ENCODE measurements at places on chromosomes 5 and 9.

DNA sequence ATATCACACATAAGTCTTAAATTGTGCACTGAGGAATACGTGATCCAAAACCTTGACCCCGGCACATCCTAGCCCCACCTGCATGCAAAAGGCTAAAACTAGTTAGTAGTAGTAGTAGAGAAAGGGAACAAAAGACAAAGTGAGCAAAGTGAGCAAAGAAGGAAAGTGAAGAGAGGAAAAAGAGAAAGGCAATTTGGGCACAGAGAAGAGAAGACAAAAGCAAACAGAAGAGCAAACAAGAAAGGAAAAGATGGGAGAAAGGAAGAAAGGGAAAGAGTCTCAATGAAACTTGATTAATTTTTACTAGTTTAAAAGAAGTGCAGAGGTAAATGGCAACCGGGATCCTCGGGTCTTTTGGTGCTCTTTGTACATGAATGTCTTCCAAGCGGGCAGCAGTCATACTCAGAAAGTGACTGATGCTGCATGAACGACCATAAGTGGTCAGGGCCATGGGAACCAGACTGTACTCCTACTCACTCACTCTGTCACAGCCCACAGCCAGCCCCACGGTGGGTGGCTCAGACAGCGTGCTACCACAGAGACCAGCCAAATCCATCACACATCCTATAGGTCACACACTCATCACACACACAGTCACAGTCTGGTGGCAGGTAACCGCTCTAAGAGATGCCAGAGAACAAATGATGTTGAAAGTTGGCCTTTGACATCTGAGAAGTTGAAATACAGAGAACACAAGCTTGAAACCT lies 203.9 kb downstream of the FBN2 start:
- no peak for DNase-seq

- DNase-seq = no peak
Observed at GRCh38 chr9:1455766-1456165, 405.6 kb downstream of the DMRT2 start.

DNA sequence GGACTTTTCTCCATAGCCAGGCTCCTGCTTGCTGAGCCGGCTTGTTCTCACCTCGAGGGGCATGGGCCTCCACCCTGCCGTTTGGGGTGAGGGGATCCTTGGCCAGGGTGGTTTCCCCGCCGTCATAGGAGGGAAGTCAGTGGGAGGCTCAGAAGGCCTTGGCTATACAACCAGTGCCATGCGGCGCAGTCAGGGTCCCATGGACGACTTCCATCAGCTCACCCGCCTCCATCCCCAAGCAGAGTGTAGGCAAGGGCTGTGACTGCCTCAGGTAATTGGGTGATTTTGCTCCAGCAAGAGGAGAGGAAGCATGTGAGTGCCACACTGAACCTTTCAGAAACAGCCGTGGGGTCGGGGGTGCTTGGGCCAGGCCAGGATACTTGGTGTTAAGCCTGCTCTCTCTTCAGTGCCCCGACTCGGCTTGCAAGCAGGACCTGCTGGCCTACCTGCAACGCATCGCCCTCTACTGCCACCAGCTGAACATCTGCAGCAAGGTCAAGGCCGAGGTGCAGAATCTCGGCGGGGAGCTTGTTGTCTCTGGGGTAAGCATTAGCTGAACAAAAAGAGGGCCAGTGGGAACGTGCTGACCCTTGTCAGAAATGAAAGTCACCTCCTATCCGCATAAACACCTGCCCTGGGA lies 57.2 kb upstream of the LRRTM2 start:
- no peak for DNase-seq

DNA sequence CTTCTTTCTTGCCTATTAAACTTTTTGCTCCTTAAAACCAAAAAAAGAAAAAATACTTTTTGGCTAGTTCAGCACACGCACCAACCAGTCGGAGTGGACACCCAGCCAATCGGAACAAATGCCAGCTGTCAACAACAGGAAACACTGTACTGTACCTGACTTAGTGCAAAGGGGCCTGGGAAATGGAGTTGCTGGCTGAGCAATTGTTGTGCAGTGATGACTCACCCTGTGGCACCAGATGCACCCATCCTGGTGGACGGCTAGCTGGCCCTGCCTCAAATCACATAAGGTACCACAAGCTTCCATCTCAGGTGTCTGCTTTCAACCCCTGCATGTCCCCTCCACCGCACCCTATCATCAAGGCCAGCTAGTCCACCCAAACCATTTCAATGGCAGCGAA lies 20.9 kb downstream of the FOXE1 start:
- DNase-seq = no peak

- DNase-seq = no peak
Observed at GRCh38 chr5:138833726-138834480, 41.2 kb downstream of the LRRTM2 start.

GRCh38 chr9:2271426-2271825 lies 256.3 kb downstream of the SMARCA2 start:
- DNase-seq = no peak

- no peak for DNase-seq
Observed at GRCh38 chr5:14413331-14413750, 168.3 kb upstream of the OTULINL start.

Data from foreskin fibroblast (primary cell).